ENCODE measurements at places on chromosomes 12 and 14.

DNA sequence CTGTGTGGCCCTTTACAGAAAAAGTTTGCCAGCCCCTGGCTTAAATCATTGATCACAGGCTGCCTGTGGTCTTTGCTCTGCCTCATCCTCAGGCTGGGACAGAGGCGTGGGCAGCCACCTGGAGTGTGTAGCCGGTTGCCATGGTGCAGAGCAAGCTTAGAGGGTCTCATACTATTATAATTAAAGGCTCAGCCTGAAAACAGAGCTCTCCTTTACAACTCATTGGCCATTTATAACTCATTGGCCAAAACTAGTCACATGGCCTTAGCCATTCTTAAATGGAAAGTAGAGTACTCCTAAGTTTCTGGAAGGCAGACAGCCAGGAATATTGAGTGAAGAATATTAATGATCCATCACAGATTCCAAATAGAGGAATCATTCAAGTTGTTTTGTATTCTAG lies 3.0 kb downstream of the HSP90B1 start:
- no peak for DNase-seq

DNA sequence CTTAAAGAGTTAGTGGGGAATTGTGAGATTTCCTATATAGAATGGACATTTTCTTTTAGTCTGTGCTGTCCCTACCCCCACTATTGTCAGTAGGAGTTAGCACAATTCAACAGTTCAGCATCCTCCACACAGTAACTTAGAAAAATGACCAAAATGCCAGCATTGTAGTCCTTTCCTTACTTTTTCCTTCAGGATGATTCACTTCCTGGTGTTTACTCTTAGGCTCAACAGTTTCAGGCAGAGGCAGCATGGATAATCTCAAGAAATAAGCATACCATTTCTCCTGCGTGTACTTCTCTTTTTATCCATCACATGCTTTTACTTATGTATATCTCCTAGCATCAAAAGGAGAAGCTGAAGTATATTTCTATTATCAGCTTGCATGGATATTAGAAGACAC lies 683.4 kb downstream of the SLC16A7 start:
- DNase-seq = no peak

GRCh38 chr14:23916446-23916845 lies 37.1 kb upstream of the DHRS4 start:
- no peak for DNase-seq

DNA sequence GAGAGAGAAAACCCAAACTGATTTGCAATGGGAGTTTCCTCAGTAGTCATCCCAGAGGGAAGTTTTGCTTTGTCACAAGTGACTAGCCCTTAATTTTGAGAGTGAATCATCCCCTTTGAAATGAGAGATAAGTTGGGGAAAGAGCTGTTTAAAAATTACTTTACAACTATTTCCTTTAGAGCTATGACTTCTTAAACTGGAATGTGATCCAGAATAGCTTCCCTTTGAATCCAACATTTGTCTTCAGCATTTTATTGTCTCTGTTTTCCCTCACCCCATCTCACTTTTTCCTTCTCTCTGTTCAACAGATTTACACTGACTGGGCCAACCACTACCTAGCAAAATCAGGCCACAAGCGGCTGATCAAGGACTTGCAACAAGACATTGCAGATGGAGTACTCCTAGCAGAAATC lies 109.3 kb downstream of the NAV3 start:
- no peak for DNase-seq
